Astrocyte of the spinal cord (primary cell): ENCODE measurements at places on chromosomes 13 and 19.

DNA sequence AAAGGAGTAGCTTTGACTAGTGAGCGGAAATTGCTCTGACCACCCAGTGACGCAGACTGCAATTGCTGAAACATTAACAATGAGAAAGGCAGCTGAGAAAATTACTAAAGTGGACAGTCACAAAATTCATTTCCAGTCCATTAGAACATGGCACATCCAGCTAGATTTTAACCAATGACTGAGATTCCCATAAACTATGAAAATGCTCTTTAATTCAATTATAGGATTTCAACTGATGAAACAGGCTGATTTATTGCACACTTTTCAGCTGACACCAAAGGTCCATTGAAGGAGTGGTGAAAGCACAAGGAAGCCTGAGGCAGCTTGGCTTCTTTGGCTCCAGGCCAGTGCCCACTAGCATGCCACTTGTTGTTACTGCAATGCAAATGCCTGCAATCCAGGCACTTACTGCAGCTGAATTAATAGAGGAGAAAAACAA is 933.4 kb downstream of the SLITRK6 start:
- peak; percentile 74 for DNase-seq

GRCh38 chr19:12943437-12944044 is 2.1 kb upstream of the RAD23A start:
- no peak for DNase-seq

- DNase-seq: peak; percentile 29
Measured at GRCh38 chr13:27997904-27998522, 9.5 kb upstream of the URAD start.

DNA sequence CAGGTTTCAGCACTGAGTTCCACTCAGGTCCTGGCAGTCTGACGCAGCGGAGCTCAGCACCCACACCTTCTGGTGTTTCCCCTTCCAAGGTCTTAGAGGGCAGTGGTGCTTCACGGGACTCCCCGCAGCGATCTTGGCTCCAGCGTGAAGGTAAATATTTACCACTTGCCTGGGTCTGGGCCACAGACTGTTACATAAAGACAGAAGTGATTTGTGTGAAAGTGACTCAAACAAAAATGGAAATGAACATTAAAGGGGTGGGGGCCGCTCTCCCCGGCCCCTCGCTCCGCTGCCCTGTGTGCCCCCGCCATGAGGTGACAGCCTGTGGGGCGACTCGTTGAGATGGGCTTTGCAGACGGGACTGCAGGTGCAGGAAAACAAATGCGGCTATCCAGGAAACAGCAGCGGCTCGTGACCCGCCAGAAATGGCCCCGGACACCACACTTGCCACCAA is 55.0 kb downstream of the GGACT start:
- DNase-seq: no peak

DNA sequence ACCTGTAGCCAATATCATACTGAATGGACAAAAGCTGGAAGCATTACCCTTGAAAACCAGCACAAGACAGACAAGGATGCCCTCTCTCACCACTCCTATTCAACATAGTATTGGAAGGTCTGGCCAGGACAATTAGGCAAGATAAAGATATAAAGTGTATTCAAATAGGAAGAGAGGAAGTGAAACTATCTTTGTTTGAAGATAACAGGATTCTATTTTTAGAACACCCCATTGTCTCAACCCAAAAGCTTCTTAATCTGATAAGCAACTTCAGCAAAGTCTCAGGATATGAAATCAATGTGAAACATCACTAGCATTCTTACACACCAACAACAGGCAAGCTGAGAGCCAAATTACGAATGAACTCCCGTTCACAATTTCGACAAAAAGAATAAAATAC is 17.8 kb upstream of the CCNA1 start:
- no peak for DNase-seq
